ENCODE measurements at places on chromosomes 11 and 22. TPM values are rescaled to one million over a fixed set of nuclear protein-coding genes. Genes with fewer than 3 reads are reported as not detected.

GRCh38 chr11:75547617-75548058 lies 14.4 kb upstream of the SERPINH1 start:
- no peaks in the 10 kb centered on the region for H3K27me3 ChIP-seq
- H3K36me3 ChIP-seq, result no peaks in the 10 kb centered on the region
- H3K27ac ChIP-seq, result peak overlapping the region; percentile 23
- H3K4me3 ChIP-seq, result no peak overlapping the region
- DNase-seq, result peak; percentile 66
- peaks cover 4% of the 10 kb centered on the region for H3K4me1 ChIP-seq

The MFNG gene
- 155 TPM for total RNA-seq

DNA sequence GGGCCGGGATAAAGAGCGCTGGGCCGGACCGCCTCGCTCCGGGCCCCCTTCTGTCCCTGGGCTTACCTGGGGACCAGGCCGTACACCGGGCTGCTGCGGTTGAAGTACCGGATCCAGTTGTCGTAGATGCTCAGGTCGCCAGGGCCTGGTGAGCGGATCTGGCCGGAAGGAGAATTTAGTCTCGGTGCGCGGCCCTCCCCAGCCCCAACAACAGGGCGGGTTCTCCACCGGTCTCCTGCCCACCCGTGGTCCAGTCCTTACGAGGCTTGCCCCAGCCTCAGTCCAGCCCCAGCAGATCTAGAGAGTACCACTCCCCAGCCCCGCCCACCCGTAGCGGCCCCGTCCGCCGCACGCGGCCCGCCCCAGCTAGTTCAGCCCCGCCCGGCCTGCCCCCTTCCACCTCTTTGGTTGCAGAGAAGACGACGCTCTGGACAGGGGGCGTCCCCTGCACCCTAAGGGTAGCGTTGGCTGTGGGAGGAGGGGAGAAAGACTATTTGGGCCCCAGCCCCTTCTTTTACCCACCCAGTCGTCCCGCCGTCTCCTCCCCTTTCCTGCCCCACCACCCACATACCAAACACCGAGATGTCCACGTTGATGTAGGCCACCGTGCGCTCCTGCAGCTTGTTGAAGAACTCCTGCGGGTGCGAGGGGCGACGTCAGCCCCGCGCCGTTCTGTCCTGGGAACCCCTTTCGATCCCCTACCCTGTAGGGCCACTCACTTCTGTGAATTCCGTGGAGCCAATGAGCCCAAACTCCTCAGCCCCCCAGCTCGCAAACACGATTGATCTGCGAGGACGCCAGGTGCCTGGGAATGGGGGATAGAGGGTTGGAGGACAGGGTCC lies 6.8 kb downstream of the SAC3D1 start:
- H3K36me3 ChIP-seq, result peaks cover 11% of the 10 kb centered on the region
- peaks cover 20% of the 10 kb centered on the region for H3K4me1 ChIP-seq
- peak overlapping the region; percentile 73 for H3K4me3 ChIP-seq
- peak overlapping the region; percentile 76 for H3K27ac ChIP-seq
- peak; percentile 38 for DNase-seq
- H3K27me3 ChIP-seq, result no peaks in the 10 kb centered on the region

The RNH1 gene
- 105 TPM for total RNA-seq

DNA sequence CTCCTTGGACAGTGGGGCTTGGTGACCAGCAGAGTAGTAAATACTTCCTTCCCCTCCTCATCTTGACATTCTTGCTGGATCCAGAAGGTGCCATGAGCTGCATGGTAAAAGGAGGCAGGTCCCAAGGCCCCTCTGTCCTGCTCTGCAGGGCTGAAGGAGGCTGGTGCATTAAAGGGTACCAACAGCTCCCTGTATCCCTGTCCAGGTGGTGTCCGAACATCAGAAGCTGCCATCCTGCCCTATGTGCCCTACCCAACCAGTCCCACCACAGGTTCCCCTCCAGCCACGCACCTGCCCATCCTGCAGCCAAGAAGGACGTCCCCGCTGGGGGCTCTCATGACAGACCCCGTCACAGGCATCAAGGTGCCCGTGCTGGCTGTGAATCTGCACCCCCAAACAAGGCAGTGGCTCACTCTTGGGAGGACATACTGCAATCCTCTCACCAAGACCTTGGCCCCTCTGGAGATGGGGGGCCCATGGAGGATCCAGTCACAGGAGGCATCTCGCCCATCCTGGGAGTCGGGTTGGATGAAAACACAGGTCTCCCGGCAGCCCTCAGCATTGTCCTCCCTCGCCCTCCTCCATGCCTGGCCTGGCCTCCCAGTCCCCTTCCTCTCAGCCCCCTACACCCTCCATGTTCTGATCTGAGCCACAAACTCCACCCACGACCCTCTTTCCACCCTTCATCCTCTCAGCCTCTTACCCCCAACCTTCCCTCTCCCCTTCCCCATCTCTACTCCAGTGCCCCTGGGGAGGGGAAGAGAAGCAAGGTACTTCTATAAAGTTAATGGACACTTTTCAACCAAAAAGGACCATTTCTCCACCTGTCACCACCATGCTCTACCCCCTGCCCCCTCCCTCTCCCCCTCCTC lies 55.1 kb downstream of the BTG4 start:
- H3K27me3 ChIP-seq, result peaks cover 10% of the 10 kb centered on the region
- H3K4me1 ChIP-seq, result peaks cover 7% of the 10 kb centered on the region
- no peaks in the 10 kb centered on the region for H3K36me3 ChIP-seq
- no peak for DNase-seq
- H3K27ac ChIP-seq, result no peak overlapping the region
- no peak overlapping the region for H3K4me3 ChIP-seq

The C11orf97 gene
- total RNA-seq, result not detected
